ENCODE measurements at places on chromosomes 1 and 21.

GRCh38 chr1:151831256-151831591 is 378 bp downstream of the RORC start:
- DNase-seq, result no peak

DNA sequence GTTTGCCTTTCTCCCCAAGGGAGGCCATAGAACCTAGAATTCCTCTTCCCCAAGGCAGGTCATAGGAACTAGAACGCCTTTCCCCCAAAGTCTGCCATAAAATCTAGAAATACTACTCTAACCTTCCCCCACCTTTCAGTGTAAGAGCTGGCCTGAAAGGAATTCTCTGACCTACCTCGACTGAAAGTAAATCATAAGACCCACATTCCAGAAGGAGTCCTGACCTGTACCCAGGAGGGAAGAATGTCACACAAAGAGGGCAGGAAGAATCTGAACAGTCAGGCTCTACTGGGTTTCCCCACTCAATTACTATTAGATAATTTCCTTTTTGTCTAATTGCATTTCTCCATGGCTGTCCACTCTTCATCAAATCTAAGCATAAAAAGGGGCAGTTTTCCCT is 5.7 kb upstream of the ATG4C start:
- no peak for DNase-seq

DNA sequence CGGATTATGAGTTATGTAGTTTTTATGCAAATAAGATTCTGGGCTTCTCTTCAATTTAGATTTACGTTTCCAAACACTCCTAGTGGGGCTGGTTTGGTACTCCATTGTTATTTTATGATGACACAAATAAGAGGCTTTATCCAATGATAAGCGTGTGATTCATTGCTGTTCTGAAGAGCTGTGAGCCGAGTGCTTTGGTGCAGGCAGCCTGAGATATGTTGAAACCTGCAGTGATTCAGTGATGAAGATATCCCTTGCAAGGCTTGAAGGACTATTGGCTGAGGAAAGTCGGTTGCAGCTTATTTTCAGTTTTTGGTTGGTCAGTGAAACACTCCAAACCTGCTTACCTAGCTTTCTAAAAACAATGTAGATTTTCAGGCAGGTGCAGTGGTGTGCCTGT is 112.2 kb downstream of the RYR2 start:
- DNase-seq, result no peak

DNA sequence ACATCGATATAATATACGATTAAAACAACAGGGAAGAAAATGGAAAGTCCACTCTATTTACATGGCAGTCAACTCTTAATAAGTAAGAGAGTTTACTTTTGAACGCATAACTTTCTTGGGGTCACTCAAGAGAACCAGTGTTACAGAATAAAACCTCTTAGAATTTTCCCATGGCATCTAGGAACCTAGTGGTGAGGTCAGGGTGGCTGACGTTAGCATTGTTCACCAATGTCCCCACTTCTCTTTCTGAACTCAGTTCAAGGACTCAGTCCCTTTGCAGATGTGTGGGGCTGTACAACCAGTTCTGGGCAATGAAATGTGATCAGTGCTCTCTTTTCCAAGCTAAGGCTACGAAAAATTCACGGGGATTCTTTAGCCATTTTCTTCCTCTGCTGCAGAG is 2.6 kb upstream of the RNF2 start:
- no peak for DNase-seq

DNA sequence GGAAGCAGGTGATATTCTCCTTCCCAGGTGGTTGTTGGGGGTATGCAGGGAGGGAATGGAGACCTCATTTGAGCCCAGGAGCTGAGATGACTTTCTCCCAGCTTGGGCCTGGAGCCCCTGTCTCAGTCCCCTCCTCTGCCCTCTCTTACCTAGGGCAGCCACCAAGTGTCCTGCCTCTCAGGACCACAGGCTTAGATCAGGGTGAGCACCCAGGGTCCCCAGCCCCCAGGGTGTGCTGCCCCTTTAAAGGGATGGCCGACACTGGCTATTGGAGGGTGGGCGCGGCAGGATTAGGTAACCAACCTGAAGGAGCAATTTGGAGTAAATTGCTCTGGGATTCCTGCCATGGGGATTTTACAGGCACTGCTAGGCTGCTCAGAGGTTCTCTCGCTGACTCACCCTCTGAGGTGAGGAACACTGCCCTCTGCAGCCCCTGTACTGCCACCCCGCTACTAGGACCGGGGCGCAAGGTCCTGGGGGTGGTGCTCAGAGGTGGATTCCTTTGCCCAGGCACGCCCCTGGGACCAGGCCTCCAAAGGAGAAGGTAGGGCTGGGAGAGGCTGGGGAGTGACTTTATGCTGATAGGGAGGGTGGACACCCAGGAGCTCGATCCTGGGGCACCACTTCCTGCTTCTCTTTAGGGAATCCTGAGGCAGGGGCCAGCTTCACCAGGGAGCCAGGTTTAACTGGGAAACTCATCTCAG is 1.5 kb downstream of the RPS6KA1 start:
- DNase-seq, result no peak

DNA sequence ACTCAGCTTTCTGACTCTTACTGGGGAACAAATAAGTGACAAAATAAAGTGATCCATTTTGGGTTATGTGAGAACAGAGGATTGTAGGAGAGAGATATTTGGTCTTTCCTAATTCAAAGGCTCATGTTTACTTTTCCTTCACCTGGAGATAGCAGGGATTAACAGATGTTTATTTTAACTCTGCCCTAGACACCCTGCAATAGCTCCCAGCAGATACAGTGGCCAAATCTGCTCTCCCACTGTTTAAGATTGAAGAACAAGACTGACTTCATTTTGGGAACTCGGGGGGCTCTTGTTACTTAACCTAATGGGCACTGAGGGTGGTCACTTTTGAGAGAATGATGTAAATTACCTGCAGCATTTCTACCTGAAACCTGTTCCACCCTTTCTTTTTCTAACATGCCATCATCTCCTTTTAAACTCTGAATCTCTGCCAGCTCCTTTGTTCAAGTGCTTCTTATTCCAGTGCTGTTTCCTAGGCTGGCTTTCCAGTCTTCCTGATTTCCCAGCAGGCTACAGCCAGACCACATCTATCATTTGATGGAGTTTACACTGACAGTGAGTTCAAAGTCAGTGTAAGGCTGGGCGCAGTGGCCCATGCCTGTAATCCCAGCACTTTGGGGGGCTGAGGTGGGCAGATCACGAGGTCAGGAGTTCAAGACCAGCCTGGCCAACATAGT is 90.0 kb downstream of the SELENOF start:
- DNase-seq, result no peak

- DNase-seq, result no peak
Observed at GRCh38 chr1:102234753-102235359, 238.1 kb upstream of the OLFM3 start.

Data from activated naive CD4-positive, alpha-beta T cell (primary cell).